ENCODE measurements at places on chromosomes 6 and 20.

DNA sequence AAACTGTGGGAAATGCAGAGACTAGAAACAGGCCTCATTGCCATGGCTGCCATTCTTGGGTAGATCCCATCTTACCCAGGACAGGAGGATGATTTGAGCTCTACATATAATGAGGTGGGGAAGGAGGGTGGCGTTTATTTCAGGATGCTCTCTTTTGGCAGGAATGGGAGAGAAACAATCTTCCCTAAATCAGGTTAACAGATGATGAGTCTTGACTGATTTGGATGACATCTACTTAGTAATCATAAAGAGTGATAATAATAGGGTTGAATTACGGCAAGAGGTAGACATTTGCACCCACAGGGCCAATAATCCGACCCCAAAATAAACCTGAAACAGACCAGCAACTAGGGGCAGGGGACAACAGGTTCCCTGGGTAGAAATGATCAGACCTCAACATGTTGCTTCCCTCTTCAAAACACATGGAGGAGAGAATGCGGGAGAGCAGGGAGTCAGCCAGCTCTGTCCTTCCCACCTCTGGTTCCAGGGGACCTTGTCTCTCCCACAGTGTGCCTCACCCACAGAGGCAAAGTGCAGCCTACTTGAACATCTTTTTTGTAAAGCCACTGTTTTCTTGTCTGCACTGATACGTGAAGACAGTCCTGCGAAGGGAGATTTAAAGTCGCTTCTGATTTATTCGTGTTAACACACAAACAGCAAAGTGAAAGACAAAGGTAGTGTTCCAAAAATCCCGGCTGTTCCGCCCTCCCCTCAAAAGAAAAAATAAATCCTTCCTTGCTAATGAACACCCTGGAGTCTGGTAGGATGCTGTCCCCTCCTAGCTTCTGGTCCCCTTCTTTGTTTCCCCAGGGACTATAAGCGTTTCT lies 3.9 kb downstream of the FOXQ1 start:
- DNase-seq = no peak

DNA sequence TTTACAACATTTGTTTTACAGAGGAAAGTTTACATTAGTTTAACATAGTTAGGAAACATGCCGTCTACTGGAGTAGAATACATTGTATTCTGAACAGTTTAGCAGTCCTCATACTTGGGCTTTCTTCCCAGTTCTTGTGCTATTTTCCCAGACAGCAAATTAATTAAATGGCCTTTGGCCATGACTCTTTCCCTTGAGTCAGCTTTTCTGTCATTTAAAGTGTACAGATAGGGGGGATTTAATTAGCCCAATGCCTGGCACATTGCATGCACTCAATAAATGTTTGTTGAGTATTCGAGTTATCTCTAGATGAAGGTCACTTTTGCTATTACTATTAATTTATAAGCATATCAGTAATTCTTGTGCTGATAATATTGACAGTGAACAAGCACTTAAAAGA lies 1.6 kb downstream of the TMEM244 start:
- DNase-seq = no peak

- DNase-seq = peak; percentile 45
These were observed 246.7 kb downstream of the CD109 start for GRCh38 chr6:73942592-73943186.

DNA sequence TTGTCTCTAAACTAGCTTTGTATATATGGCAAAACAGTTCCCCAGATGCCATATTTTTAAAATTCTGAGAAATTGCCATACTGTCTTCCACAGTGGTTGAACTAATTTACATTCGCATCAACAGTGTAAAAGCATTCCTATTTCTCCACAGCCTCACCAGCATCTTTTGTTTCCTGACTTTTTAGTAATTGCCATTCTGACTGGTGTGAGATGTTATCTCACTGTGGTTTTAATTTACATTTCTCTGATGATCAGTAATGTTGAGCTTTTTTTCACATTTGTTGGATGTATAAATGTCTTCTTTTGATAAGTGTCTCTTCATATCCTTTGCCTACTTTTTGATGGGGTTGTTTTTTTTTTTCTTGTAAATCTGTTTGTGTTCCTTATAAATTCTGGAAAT lies 1222.7 kb upstream of the CITED2 start:
- no peak for DNase-seq

- no peak for DNase-seq
These were observed 259.4 kb downstream of the TMEM242 start for GRCh38 chr6:157063923-157064322.

DNA sequence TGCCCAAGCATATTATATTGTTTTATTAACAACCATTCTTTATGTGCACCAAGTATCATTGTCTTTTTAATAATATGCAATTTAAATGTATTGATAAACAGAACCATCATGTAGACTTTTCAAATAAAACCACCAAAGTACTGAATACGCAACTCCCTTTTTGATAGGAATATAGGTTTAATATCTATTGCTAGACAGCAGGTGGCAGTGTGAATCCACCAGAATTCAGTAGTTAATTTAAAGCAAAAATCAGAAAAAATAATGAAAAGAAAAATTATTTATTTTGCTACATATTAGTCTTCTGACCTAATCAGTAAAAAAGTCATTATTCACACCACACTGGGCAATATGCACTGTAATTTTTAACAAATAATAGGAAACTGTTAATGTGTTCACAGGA lies 143.7 kb downstream of the KLHL32 start:
- DNase-seq = no peak

- no peak for DNase-seq
These were observed 5.2 kb downstream of the NKAIN4 start for GRCh38 chr20:63248835-63249591.

DNA sequence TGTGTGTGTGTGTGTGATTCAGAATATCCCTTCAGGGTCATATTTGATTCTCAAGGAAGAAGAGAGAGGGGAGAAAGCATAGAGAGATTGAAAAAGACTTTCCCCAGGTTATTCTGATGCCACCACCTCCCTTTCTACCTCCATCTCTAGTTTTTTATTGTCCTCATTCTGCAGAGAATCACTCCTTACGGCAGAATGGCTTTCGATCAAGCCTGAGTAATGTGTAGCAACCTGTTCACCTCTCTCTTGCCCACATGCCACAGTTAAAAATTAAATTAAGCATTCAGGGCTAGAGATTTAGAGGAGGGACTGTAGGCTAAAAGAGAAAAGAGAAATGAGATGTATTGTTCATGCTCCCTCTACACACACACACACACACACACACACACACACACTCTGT lies 18.1 kb downstream of the KLHL32 start:
- DNase-seq = no peak

GRCh38 chr6:170212956-170213636 lies 77.8 kb downstream of the DLL1 start:
- DNase-seq = no peak

GRCh38 chr6:105793130-105793529 lies 293.0 kb upstream of the PRDM1 start:
- no peak for DNase-seq

DNA sequence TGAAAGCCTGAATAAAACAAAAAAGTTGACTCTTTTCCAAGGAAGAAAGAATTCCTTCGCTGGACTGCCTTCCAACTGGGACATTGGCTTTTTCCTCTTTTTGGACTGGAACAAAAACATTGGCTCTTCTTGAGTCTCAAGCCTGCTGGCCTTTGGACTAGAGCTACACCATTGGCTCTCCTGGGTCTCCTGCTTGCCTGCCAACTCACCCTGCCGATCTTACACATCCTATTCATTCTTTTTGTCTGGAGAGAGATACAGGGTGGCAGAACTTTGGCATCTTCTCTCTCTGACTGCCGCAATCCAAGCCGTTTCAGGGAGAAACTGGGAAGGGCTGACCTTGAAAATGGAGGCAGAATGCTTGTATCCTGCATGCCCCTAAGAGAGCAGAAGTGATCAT lies 20.2 kb downstream of the DDO start:
- DNase-seq = no peak

GRCh38 chr6:110232450-110232849 lies 52.2 kb downstream of the CDC40 start:
- no peak for DNase-seq

- DNase-seq = no peak
These were observed 211.0 kb downstream of the LRFN2 start for GRCh38 chr6:40376113-40376650.

DNA sequence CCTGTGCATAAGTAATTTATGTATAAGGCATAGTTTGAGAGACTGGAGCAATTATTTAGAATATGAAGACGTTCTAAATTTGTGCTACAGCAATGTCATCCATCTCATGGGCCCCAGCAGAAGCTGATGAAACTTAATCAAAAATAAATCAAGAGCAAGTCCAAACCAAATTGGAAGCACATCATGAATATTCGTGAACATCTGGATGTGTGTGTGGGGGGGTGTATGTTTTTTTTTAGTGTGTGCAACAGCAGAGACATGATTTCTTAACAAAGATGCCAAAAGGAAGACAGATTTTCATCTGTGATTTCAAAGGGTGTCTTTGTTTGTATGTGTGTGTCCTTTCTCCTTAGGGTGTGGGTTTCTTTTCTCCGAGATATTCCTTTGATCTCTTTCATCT lies 58.9 kb downstream of the SASH1 start:
- DNase-seq = no peak

GRCh38 chr6:105397987-105398386 lies 4.9 kb downstream of the PREP start:
- DNase-seq = no peak

GRCh38 chr20:38073307-38074071 lies 39.9 kb downstream of the RPRD1B start:
- DNase-seq = peak; percentile 95

DNA sequence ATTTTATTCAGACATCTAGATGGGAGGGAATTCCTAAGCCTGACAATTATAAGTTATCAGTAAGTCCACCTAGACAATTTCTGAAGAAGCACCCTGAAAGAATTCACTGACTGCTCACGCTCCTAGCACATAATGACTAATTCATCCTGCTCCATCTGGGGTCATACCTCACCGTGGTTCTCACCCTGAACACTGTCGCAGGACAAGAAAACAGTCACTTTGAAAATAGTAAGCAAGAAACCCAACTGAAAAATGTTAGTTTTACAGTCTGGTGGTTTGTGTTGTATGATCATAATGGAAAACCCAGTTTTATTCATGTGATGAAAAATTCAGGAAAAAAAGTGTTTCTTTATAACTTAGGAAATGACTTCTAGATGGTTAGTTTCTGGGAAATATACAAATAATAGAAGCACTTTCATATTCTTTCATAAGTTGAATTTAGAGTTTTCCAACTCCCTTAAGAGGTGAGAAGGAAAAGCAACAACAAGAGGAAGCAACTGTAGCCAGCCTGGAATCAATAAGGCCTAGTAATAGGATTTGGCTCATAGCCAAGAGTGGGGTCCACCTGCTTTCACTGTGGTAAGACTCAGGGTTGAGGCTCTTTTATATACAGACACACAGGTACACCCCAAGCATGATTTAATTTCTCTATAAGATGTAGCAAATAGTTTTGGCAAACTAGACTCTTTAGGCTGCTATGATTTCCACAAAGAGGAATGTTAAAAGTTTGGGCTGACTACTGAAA lies 94.1 kb downstream of the HIVEP2 start:
- DNase-seq = peak; percentile 75

DNA sequence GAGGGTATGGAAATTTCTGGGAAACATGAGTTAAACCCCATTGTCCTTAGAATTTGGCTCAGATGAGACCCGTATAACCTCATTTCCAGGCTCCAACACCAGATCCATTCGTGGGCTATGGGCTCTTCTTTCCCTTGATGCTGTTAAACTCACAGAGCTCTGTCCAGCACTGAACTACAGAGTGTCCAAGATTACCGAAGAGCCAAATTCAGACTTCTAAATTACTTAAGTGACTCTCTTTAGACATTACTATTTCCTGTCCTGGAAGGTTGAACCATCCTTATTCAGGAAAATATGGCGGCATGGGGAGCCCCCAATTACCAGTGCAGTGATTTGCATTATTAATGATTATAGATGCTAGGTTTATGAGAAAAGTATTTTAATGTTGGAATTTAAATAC lies 124.9 kb upstream of the EDN1 start:
- DNase-seq = no peak

GRCh38 chr6:1622851-1623768 lies 13.4 kb downstream of the FOXC1 start:
- no peak for DNase-seq

- peak; percentile 12 for DNase-seq
These were observed 541.7 kb upstream of the FLRT3 start for GRCh38 chr20:14879020-14879697.

GRCh38 chr6:112877134-112878100 lies 530.3 kb downstream of the RFPL4B start:
- peak; percentile 78 for DNase-seq

DNA sequence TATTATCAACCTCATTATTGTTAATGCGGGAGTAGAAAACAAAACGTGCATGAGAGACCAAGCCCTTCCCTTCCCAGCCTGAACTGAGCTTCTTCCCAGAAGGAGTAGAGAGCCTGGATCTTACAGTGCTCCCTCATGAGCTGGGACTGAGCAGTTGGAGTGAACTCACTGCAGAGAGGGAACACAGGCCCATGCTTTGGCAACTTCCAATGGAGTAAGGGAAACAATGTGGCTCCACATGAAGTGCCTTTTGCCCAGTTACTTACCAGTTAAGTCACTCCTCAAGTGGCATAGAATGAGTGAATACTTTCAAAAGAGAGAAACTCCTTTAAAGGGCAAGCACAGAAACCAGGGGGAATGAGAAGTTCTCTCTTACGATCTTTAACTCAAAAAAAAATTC lies 12.4 kb downstream of the FHL5 start:
- DNase-seq = no peak

DNA sequence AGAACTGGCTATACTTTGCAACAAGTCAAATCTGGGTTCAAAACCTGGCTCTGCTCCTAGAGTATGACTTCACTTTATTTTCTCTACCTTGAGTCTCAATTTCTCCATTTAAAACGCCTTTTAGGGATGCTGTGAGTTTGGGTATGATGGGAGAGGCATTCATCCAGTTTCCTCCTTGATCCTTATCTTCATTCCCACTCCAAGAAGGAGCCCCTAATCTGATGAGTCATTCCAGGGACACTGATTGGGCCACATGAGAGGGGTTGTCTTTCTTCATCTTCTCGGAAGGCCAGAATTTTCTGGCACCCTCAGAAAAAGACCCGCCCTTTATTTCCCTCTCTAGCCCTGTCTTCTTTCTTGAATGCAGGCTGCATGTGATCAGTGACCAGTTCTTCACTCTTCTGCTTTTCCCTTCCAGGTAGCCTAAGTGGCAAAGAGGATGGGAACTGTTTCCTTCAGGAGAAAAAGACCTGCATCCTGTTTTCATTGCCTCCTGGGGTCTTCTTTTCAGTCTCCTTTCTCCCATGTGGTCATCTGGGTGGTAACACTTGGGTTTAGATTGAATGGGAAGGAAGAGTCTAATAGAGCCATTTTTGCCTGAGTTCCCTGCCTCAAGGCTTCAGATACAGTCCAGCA lies 32.1 kb upstream of the PNRC1 start:
- DNase-seq = no peak

DNA sequence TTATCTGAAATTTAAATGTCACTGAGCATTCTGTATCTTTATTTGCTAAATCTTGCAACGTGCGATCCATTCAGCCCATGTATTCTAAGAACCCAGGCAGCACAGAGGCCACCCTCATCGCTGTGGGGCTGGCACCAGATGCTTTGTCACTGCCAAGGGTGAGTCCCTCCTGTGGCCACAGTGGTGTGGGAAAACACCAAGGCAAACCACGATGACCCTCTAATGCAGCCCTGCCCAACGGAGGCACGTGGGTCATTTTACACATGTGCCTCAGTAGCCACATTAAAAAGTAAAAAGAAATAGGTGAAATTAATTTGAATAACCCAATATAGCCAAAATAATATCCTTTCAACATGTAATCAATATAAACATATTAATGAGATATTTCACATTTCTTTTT lies 221.7 kb downstream of the UNC5CL start:
- no peak for DNase-seq
